ENCODE measurements at places on chromosomes 7 and 10. TPM values are rescaled to one million over a fixed set of nuclear protein-coding genes. Genes with fewer than 3 reads are reported as not detected.

The HOGA1 gene
- polyA plus RNA-seq = 0.41 TPM

GRCh38 chr7:157498657-157499056, 161.9 kb downstream of the DNAJB6 start:
- no peak for DNase-seq

- no peak for DNase-seq
Measured at GRCh38 chr10:6537770-6538169, 42.3 kb downstream of the PRKCQ start.

The WNT16 gene
- polyA plus RNA-seq = 1.4 TPM

GRCh38 chr10:70417568-70417967, 13.6 kb downstream of the EIF4EBP2 start:
- DNase-seq = no peak

GRCh38 chr10:23540401-23541030, 101.6 kb downstream of the OTUD1 start:
- no peak for DNase-seq

- no peak for DNase-seq
Measured at GRCh38 chr7:55109404-55110167, 90.8 kb downstream of the EGFR start.

DNA sequence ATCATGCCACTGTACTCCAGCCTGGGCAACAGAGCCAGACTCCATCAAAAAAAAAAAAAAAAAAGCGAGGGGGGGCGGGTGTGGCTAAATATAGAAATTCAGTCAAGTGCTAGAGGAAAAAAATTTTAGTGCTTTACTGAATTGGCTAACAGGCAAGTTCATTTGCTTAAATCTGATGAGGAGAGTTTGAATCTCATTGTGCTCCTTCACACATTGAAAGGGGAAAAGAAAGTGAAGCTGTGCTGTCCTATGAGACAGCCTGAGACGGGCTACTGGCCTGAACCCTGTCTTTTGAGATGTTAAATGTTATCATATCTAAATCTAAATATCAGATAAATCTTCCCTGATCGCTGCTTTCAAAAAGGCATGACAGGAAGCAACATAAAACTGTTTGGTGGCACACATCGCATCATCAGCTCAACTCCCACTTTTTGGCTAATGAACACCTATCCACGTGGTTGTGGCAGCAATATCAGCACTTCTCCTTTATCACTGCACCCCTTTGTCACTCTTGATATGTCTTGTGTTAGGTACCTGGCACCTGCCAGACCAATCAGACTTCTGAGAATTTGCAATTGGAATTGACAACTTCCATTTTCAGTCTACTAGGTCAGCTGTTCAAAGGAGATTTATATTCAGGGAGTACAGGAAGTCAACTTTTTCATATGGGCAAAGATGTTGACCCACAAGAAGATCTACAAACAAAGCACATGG, 14.0 kb upstream of the IFIT1B start:
- DNase-seq = no peak

The SVOPL gene
- not detected for polyA plus RNA-seq

DNA sequence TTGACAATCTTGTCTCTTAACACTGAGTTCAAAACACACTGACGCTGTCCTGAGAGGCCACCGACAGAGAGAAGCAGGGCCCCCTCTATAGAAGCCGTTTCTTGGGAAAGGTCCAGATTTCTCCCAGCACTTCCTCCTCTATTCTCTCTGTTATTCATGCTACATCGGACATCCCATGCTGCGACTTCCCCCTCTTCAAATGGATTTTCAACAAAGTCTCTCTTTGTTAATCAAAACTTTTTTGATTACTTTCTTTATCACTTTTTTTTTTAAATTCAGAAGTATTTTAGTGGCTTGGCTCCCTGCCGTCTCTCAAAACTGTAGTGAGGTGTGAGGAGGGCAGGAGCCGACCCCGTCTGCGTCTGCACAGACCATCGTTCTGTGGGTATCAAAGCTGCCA, 298.9 kb upstream of the PITRM1 start:
- DNase-seq = no peak

DNA sequence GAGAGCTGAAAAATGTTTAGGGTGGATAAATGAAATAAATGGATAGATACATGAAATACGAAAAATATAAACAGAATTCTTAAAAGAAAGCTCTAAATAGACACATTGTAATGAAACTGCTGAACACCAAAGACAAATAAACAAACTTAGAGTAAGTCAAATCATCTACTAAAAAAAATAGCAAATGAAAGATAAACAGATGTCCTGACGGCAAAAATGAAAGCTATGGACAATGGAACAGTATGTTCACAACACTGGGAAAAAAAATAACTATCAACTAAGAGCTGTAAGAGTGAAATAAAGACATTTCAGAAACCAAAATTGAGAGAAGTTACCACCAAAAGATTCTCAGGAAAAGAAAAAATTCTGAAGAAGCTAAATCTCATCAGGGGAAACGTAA, 106.1 kb downstream of the SGMS1 start:
- DNase-seq = no peak

The SCD gene
- polyA plus RNA-seq = 133 TPM

GRCh38 chr7:5532536-5533335, 109.1 kb upstream of the TNRC18 start:
- DNase-seq = no peak

The CYTH3 gene
- polyA plus RNA-seq = 28.5 TPM

DNA sequence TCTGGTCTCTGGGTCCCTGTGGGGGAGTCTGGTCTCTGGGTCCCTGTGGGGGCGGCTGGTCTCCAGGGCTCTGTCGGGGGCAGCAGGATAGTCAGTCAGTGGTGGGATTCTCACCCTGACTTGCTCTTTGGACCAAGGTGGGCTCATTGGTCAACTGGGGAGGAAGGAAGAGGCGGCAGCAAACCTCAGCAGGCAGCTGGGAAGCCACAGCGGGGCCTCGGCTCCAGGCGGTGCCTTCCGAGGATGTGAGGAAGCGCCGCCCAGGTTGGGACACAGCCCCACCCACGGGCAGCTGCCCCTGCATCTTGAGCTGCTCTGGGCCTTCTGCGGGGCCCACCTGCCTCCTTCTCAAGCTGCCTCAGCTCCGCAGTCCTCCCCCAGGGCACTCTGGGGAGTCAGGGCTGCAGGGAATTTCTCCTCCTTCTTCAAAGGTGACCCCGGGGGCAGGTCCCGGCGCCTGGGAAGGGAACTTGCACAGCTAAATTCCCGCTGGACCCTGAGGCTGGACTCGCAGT, 20.4 kb upstream of the KNDC1 start:
- no peak for DNase-seq

GRCh38 chr10:31930023-31930751, 1.6 kb upstream of the ARHGAP12 start:
- DNase-seq = no peak

The TAS2R4 gene
- polyA plus RNA-seq = 0.26 TPM

GRCh38 chr7:2718296-2718965, 30.4 kb downstream of the AMZ1 start:
- no peak for DNase-seq

The FGL2 gene
- polyA plus RNA-seq = 28.8 TPM

GRCh38 chr7:4612939-4613841, 68.9 kb upstream of the FOXK1 start:
- no peak for DNase-seq

The SNCG gene
- polyA plus RNA-seq = 4.6 TPM

GRCh38 chr10:5071411-5072198, 22.6 kb upstream of the AKR1C3 start:
- DNase-seq = peak; percentile 26

- no peak for DNase-seq
Measured at GRCh38 chr10:42998481-42999384, 78.1 kb upstream of the RET start.

DNA sequence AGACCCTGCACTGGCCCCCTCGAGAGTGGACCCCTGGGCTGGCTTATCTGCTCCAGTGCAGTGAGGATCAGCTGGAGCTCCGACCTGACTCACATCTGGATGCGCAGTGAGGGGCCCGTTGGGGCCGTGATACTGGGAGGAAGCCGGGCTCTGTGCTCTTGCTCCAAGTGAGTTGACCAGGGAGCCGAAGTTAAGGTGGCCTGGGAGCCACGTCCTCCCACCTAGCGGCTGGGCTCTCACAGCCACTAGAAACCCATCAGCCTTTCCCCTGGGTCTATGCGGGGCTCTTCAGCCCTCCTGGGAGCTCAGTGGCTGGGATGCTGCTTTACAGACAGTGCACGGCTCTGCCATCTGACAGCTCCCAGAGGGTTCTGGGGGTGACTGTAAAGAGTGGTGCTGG, 9.1 kb downstream of the ALKBH4 start:
- DNase-seq = no peak

The FAM25A gene
- not detected for polyA plus RNA-seq

- no peak for DNase-seq
Measured at GRCh38 chr10:131907679-131908078, 6.9 kb downstream of the PPP2R2D start.

DNA sequence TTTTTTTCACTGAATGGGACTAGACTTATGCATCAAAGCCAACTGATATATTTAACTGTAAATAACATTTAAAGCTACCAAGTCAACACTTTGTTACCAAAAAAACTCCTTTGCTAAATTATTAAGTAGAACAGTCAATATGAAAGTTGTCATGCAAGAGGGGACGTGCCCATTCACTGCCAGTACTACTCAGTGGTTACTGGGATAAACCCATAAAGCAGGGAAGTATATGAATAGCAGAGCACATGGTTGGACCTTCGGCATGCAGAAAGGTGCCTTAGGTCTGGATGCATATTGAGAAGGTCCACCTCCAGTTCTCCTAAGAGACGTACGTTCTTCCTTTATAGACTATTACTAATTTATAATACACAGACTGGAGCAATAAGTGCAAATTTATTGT, 120.1 kb downstream of the SVOPL start:
- DNase-seq = no peak

DNA sequence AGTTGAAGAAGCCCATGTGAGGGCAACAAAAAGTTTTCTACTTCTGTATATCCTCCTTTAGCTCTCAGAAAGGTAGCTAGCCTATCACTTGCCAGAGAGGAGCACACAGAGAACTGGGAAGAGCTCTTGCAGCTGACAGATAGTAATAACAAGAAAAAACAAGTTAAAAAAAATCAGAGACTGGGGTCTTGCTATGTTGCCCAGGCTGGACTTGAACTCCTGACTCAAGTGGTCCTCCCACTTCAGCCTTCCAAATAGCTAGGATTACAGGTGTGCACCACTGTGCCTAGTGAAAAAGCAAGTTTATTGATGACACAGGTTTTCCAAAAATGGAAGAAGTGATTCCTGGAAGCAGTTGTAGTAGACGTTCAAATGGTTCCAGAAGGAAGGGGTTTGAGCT, 93.6 kb downstream of the CLEC2L start:
- no peak for DNase-seq

GRCh38 chr10:454860-455259, 234.6 kb downstream of the DIP2C start:
- DNase-seq = peak; percentile 54

DNA sequence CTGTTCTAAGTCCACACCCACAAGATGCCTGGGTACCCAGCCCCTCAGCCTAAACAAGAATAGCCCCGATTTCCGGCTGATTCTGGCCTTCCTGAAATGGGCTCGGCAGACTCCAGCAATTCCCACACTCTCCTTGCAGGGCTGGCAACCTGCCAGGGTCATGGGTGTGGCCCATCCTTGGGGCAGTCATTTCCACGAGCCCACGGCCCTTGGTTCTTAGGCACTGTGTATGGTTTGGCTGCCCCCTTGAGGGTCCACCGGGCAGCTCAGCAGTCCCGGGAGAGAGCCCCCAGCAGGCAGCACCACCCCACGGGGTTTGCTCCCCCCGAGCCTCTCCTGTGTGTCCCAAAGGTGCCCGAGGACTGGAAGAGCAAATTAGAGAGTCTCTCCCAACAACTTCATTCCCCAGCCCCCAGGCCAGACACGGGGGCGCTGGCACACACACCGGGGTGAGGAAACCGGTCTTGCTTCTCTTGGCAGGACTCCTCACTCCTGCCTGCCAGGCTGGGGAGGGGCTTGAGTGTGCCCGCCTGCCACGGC, 142.2 kb downstream of the EMX2 start:
- no peak for DNase-seq

DNA sequence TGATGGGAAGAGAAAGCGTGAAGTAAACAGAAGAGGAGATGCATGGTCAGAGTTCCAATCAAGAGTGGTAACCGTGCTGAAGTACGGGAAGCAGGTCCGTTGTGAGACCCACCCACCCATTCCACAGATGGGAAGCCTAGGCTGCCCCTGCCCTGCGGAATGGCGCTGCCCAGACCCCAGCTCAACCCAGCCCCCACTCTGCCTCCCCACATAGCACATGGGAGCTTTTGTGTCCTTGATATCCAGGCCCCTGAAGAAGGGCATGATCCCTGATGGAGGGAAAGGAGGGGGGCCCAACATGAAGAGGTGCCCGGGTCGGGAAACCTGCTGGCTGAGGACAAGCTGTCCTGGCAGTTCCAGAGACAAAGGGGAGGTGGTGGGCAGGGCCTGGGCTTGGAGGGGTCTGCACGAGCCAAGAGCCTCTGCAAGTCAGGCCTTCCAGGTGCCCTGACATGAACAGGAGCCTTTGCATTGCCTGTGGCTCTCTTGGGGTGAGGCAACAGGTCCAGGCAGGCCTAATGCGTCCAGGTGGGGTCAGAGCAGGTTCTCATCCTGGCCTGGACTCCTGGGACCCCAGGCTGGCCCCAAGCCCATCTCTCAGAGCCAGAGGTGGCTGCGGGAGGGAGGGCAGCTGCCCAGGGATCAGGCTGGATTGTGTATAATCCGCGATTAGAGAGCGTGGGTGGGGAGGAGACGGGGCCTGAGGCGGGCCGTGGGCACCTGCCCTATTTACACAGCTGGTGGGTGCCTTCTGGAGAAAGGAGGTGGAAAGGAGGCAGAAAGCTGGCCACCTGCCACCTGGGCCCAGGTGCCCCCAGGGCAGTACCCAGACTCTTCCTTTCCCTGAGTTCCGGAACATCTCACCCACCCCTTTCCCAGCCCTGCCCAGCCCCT, 23.5 kb downstream of the YKT6 start:
- DNase-seq = no peak

DNA sequence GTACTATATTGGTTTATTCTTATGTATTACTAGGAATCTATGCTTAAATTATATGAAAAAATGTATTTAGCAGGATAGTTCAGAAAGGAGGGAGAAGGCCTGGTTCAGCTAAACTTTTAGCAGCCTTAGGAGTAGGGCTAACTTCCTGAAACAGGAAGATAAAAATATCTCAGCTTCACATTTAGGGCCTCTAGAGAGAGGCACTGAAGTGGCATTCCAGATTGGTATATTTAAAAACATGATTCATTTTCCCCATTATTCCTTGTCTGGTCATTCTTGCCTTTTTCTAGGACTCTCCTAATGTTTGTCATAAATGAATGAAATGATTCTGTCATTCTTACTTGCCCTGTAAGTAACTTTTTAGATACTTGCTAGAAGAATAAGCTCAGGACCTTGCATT, 63.0 kb upstream of the CYP26C1 start:
- no peak for DNase-seq
